Stimulated activated CD8-positive, alpha-beta memory T cell treated with anti-CD3 and anti-CD28 coated beads, Interleukin-2, amount 100 ng/mL, for 48 hours (primary cell): ENCODE measurements at places on chromosomes 7 and 10.

GRCh38 chr7:136353287-136353686 lies 376.1 kb upstream of the MTPN start:
- DNase-seq: no peak

DNA sequence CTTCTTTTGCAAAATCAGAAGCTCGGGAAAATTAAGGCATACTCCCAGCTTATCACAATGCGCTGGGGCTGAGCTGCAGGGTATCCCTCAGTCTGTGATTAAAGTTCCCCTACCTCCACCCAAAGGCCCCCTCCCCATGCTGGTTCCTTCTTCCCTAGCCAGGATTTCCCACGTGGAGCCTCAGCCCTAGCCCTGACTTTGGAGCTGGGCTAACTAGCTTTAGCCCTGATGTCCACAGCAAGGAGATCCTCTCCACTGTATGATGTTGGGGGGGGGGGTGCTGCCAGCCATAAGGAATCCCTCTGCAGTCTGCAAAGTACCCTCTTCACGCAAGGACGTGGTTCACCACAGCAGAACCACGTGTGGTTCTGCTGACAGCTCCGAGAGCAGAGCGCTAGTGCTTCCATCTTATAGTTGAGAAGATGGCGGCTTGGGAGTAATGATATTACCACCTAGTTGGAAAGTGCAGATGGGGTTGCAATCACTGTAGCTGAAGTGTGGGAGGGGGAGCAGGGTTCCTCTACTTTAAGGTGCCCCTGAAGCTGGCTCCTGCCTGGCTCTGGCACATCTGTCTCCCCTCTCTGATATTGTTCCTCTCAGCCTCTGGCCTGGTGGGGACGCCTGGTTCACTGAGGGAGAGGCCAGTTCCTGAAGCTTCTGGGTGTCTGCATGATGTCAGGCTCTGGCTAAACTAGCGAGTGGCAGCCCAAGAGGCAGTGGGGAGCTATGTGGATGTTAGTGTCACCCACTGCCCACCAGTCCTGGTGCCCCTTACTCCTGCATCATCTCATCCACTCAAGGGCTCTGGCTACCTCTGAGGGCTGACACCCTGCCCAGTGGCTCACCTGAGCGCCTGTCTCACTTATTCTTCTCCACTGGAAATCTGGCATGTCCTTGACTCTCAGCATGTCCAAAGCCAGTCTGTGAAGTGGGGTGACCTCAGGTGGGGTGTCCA lies 270.7 kb downstream of the RPS24 start:
- no peak for DNase-seq

- DNase-seq: no peak
Observed at GRCh38 chr7:137204246-137204645, 139.3 kb downstream of the PTN start.

DNA sequence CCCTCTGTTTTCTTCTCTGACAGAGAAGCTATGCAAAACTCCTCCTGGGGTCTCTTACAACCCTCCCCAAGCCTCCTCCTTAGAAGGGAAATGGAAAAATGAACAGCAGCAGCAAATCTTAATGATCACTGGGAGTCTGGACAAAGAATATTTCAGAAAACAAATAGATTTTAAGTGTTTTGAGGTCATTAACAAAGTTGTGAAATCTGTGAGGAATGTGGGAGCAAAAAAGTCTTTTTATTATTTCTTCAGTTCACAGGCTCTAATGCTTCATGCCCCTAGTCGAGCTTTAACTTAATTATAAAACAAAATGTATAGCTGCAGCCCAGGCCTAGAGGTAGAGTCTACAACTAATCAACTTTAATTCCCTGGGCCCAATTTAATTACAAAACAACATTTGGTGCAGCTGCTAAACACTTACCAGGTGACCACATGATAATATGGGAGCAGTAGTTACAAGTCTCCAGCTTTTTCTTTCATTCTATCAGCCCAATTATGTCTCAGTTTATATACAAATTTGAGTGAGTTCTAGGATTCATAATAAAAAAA lies 293.2 kb downstream of the THSD7A start:
- no peak for DNase-seq

- no peak for DNase-seq
Observed at GRCh38 chr10:48464871-48465736, 139.8 kb downstream of the ARHGAP22 start.

GRCh38 chr10:73750819-73751218 lies 6.6 kb downstream of the SEC24C start:
- DNase-seq: no peak

- no peak for DNase-seq
Observed at GRCh38 chr10:52778511-52779392, 6.2 kb upstream of the MBL2 start.

DNA sequence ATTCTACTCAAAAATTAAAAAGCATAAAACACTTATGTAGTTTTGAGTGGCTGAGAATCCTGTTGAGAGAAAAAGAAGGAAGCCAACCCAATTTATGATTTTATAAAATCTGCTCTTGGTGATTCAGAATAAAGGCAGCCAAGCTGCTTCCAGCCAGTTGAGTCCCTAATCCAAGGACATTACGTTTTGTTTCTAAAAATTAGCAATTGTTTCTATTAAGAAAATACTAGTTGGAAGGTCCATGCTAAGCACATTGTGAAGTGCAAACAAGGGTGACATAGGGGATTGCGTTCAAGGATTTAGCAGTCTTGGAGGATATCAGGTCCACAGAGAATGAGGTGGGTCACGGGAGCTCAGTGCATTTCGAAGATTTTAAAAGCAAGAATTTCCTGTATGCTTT lies 987.7 kb downstream of the TYW1 start:
- no peak for DNase-seq

DNA sequence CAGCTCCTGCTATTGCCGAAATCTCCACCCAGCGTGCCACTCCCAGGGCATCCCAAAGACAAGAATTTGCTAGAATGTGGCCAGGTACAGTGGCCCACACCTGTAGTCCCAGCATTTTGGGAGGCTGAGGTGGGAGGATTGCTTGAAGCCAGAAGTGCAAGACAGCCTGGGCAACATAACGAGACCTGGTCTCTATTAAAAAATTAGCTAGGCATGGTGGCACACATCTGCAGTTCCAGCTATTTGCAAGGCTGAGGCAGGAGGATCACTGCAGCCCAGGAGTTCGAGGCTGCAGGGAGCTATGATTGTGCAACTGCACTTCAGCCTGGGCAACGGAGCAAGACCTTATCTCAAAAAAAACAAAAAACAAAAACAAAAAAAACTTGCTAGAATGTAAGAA lies 73.3 kb upstream of the LYZL2 start:
- DNase-seq: no peak

DNA sequence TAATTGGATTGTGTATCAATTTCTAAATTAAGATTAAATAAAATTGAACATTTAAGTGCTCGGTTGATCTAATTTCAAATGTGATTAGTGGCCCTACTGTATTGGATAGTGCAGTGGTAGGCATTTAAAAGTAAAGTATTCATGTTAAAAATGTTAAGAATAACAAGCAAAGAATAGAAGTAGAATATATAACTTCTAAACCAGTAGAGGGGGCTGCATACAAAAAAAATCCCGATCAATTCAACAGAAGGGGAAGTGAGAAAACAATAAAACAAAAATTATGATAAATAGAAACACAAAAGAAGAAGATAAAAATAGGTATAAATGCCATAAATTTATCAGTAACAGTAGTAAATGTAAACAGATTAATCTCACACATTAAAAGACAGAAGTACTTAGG lies 24.9 kb upstream of the WDFY4 start:
- no peak for DNase-seq

DNA sequence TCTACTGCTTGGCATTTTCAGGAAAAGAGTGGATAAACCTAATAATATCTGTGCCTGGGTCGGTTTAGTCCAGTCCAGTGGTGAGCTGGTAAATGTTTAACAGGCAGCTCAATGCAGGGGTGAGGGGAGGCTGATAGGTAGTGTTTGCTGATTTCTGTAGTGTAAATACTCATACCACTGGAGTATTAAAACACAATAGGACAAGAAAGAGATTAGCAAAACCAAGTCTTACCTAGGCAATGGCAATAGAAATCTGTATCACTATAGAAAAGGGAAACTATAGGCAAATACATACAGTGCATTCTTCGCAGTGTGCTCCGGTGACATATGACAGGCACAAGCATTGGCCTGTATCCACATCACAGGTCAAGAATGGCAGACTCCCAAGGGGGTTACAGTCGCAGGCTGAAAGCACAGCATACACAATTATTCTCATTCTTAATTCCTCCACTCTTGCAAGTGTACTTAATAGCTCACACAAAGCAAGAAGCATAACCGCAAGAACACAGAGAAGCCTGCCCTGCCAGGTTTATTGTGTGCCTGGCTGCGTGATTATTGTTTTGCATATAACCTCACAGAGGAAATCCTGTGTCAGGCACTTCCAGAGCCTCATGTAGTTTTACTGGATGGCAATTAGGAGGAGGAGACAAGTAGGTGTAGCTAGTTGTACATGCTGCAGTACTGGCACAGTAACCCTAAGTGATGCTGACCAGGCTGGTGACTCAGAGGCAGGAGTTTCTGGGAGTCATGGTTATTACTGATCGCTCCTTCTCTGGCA lies 35.0 kb downstream of the LAMB4 start:
- DNase-seq: no peak

DNA sequence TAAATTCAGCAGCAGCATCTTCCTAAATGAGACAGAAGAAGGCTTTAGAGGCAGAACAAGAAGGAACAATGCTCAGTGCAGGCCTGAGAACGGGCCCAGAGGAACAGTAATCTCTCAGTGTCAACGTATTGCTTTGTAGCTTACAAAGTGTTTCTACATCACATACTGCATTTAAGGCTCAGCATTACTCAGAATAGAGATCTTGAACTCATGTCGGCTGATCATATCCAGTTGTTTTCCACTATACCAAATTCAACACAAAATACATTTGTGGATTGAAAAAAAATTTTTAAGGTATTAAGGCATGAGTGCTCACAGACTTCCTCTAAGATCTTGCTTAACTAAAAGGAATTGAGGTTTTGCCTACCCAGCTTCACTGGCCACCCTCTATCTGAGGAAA lies 325.1 kb downstream of the HPSE2 start:
- DNase-seq: no peak

DNA sequence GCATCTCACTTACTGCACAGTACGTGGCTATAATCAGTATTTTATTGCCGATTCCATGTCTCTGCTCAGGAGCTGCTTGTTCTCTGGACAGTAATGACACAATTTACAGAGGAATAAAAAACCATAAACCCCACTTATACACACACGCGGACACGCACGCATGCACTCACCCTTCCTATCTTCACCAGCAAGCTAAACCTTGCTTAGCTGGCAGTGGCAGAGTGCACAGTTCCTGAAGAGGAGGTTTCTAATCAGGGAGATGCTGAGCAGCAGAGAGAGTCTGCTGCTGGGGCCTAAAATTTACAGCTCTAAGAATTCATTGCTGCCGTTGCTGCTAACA lies 66.3 kb downstream of the SND1 start:
- no peak for DNase-seq

DNA sequence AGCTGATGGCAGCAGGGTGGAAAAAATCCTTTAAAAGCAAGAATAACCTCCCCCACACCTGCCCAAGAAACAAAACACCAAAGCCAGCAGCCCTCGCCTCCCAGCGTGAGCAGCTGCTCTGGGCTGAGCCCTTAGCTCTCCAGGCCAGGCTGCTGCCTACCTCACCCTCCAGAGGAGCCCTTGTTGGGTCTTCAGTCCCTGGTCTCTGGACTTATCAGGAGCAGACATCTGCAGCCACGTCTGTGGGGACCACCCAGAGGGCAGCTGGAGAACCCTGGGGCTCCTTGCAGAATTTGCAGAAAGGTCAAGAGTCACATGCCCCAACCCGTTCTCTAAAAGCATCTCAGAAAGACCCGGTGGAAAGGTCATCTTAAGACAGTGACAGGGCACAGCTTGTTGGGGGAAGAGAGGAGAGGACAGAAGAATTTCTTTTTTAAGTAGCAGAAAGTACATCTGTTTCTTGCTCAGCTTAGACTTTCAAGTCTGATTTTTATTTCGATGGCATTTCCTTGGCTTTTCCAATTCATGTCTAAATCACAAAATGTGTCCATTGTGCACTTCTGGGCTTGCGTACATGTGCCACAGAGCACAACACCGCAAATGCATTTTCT lies 425.7 kb upstream of the NFE2L3 start:
- no peak for DNase-seq

DNA sequence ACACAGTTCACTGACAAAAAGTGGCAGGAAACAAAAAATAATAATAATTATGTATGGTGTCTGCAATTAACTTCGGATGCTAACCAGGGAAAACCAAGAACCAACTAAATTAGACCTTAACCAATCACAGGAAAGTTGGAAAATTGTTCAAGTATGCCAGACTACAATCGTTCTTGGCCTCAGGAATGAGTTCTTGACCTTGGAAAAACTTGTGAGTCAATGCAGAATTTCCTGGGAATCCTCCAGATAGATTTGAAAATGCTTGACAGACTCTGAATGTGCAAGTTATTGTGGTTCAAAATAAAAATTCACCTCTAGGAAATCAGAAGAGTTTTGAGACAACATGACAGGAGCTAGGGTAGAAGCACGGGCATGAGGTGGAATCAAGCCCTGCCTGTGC lies 171.5 kb downstream of the C7orf25 start:
- DNase-seq: no peak

- no peak for DNase-seq
Observed at GRCh38 chr10:86644794-86645445, 9.4 kb upstream of the OPN4 start.

DNA sequence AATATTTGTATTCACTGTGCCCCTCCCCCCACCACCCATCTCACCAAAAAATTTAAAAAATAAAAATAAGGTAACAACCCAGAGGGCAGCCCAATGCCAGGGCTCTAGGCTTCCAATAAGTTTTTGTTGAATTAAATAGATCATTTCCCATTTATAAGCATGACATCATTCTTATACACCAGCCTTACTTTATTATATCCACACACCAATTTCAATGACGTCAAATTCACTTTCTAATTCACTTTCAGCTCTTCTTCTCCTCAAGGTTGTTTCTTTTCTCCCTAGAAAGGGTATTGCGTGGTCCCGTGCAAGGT lies 1.2 kb upstream of the DKK1 start:
- no peak for DNase-seq

DNA sequence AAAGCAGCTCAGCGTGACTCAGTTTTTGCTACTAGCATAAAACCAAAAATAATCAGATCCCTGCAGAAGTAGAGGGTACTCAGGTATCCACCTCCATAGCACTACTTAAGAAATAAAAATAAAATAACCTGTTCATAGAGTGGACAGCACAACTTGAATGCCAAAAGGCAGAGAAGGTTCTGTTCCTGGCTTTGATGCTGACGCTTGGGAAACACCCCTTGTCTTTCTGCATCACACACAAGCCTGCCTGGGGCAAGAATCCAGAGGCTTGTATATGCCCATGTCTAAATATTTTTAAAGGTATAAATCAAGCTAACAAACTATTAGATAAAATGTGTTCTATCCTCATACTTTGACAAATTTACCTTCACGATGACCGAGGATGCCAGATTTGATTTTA lies 207.3 kb downstream of the KIAA1217 start:
- no peak for DNase-seq

GRCh38 chr7:156780724-156781455 lies 112.1 kb downstream of the LMBR1 start:
- no peak for DNase-seq

- DNase-seq: no peak
Observed at GRCh38 chr10:75932921-75933320, 501.5 kb downstream of the LRMDA start.
